ENCODE measurements at places on chromosomes 2 and 18. TPM values are rescaled to one million over a fixed set of nuclear protein-coding genes. Genes with fewer than 3 reads are reported as not detected.

DNA sequence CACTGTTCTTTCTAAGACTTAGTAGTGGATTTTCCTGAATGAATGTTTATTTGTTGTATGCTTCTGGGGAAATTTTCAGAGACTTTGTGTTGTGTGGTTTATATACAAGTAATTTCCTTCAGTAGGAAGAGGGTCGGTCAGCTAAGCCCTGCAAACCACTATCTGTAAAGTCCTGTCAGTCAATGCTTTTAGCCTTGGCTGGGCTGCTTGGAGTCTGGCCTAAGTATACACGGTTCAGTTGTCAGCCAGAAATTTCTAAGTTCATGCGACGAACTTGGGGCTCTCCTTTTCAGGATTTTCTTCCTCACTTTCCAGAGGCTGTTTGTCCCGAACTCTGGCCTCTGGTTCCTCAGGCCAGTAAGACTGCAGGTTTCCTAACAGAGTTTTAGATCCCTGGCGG, 21.3 kb downstream of the C2orf49 start:
- no peak for DNase-seq

LOXHD1 gene
- total RNA-seq = 2.4 TPM

NDUFB3 gene
- 47.9 TPM for total RNA-seq

GRCh38 chr2:174334278-174334715, 457 bp upstream of the SP9 start:
- no peak for DNase-seq

GRCh38 chr2:9052821-9053533, 49.5 kb upstream of the MBOAT2 start:
- DNase-seq = no peak
